ENCODE measurements at places on chromosomes 4 and X.
A peak's percentile ranks its signal among the peaks of the same experiment; 100 is the strongest.

GRCh38 chr4:25451676-25452075 lies 74.6 kb downstream of the ANAPC4 start:
- DNase-seq: no peak

DNA sequence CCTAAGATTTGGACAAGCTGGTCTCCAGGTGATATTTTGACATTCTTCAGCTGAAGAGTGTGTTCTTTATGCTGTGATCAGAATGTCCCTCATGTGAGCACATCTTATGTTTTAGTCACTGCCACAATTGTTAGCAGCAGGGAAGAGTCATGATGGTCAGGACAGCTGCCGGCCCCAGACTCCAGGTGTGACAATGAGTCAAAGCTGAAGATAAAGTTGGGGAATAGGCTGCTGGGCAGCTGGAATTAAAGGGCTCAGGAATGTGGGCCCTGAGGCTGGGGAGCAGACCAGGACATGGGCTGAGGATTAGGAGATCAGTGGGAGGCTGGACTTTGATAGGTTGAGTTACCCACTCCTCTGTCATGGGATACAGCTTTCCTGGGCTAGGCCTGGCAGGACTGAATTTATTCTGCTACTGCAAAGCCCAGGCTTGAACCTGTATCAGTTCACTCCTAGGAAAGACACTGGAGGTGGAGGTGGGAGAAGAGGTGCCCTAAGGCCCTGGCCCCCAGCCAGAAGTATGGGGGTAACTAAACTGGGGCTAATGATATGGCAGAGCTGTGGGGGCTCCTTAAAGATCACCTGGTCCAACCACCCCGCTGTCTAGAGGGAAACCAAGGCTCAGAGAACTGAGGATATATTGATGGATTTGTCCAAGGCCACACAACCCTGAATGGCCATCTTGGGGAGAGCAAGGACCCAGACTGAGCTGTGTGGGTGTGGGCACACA lies 119.5 kb downstream of the PJA1 start:
- DNase-seq: no peak

DNA sequence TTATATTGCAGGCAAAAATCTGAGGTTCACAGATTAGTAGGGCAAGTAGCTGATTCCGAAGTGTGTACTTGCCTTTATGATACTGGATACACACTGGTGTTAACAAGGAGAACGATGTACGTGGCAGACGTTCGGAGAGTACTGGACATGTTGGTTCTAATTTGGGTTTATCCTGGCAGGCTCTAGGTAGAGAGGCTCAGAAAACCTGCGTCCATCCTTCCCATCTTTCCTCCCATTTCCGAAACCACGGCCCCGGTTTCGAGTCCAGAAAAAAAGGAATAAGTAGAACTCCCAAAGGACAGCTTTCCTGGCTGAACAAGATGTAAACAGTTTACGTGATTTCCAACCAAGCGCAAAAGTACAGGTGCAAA lies 351 bp upstream of the SLC30A9 start:
- DNase-seq: no peak

- no peak for DNase-seq
These were observed 56.4 kb upstream of the DRP2 start for GRCh38 chrX:101163166-101163565.

- DNase-seq: no peak
These were observed 92.5 kb upstream of the ZFP42 start for GRCh38 chr4:187903106-187903505.

DNA sequence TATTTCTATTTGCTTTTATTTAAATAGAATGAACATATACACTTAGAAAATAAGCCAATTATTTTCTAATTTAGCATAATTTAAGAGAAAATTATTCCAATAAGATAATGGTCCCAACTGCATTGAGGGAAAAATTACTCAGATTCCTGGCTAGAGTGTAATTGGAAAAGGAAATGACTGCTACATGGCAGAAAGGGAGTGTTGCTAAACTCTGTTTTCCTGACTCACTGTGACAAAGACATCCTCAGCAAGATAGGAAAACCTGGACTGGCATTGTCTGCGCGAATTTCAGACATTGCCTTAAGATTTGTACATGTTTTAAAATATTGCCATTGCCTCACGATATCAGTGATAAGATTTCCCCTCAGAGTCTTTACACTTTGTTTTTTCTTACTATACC lies 8.2 kb downstream of the TNIP3 start:
- DNase-seq: no peak

DNA sequence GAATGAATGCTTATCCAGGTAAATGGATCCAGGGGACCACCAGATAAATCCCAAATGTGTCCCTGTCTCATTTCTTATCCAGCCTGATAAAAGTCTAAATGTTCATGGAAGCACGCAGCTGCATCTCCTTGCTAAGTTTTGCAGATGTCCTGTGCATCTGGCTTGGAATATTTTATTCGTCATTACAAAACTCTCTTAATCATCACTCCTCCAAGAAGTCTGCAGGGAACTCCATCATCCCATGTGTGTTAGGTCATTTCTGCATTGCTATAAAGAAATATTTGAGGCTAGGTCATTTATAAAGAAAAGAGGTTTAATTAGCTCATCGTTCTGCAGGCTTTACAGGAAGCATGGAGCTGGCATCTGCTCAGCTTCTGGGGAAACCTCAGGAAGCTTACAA lies 297.2 kb downstream of the HS3ST1 start:
- DNase-seq: no peak

DNA sequence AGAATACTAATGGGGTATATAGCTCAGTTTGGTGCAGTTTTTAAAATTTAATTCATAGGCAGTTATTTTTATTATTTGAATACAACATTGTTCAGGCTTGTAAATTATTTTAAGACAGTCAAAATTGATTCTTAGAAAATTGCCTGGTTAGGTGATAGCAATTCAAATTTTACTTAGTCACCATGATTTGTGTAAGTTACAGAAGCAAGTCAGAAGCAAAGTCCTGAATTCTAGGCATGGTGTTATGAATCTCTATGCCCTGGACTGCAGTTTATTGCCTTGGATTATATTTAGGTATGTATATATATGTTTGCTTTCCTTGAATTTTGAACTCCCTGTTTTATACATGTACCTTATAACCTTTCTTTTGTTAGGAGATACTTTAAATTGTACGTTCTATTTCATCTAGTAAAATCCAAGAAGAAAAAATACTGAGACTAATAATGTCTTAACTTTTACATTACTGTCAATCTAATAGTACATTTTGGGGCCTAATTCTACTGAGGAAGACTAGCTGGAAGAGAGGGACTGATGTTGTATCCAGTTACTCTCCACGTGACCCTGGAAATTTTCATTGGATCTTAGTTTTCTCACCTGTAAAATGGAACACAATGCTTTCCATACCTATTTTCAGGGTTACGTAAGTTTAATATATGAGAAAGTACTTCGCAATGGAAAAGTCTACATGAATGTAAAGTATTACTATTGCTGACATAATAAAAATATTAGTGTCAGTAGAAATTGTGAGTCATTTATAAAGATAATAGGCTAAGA lies 25.1 kb downstream of the RAPGEF2 start:
- no peak for DNase-seq

- no peak for DNase-seq
These were observed at the start of gene NDST4 for GRCh38 chr4:115113506-115114106. TSS of gene NDST4 (minus strand) at chr4:115113620. CDS start at chr4:115077036, 36,584 bp downstream.

DNA sequence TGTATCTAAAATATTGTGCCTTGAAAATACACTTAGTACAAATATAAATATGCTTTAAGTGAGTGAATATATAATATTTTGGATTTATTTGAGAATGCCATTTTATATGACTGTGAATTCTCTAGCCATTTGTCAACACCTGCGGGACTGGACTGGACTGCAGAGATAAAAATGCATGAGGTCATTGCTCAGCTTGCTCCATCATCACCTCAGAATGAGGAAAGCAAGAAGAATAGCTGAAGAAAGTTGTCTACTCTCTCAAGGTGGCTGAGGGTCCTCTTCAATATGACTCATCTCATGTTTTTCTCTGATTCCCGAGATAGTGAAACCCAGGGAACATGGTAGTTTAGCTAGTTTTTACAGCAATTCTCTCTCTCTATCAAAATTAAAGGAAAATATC lies 732.5 kb upstream of the AGA start:
- no peak for DNase-seq

- DNase-seq: no peak
These were observed 68.6 kb downstream of the BMP15 start for GRCh38 chrX:50978920-50979682.

DNA sequence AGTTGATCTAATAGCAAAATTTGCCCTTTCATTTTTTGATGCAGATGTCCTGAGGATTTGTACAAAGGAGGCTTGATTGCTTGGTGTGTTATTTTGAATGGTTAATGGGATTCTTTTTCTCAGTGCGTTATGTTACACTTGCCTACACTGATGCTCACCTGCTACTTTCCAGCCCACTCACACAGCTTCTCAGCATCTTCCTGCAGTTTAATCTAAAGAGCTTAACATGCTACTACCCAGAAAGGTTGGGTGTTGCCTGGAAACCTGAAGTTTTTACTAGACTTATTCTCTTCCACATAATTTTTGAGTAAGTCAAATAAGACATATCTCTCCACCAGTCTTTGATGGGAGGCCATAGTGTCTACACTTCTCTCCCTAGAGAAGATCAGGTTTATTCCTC lies 9.9 kb upstream of the GPR101 start:
- DNase-seq: no peak

DNA sequence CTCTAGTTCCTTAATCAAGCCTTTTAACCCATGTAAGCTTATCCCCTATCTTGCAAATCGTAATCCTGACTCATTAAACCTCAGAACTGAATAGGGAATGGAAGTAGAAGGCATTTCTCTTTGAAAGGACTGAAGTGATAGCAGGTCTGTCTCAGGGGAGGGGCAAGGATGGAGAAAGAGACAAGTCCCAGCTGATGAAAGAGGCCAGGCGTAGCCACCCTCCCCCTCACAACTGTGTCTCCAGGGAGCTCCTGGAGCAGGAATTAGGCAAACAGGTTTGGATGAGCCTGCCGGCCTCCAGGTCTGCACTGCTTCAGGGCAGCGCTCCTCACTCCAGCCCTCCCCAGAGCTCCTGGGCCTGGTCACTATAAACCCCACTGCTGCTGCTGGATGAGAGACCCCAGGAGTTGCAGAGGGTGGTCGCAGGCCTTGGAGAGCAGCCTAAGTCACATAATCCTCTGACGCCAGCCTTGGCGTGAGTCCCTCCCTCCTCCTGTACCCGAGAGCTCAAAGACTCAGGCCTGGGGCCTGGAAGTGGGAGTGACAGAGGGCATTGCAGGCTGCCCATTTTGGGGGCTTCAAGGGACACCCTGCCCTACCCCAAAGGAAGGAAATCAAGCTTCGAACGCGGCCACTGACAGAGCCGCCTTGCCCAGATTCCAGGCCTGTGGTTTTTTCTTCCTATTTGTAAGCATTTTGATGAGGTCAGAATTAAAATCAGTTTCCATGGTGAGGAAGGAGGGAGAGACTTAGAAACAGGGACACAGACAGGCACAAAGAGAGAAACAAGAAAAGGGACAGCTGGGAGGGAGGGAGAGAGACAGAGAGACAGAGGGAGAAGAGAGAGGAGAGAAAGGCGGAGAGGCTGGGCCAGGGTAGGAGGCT lies 21.2 kb upstream of the MSX1 start:
- DNase-seq: no peak

- peak; percentile 37 for DNase-seq
These were observed 159.1 kb downstream of the NSUN7 start for GRCh38 chr4:40908702-40909362.

DNA sequence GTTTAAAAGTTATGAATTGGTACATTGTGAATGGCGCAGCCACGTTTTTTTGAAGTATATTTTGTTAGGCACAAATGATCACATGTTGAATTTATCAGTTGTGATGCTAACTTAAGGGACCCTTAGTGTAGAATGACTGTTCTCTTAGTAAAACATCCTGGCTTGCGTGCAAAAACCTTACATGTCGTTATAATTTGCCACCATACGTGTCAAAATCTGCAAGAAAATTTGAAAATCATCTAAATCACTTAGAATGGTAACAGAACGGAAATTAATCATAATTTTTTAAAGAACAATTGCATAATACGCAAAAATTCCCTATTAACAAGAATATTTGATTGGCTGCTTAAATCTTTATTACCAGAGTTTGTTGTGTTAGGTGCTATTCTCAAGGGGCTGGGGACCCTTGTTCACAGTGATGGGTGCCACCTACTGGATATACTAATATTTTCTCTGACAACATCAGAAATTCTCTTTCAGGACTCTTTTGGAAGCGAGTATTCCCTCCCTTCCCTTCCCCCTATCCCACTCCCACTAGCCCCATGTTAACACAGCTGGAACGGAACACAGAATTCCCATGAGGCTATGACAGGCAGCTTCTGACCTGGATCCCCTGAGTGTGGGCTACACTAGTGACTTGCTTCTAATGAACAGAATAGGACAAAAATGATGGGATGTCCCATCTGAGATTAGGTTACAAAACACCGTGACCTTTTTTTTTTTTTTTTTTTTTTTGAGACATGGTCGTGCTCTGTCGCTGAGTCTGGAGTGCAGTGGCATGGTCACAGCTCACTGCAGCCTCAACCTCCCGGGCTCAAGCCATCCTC lies 71.8 kb downstream of the SUPT20HL2 start:
- DNase-seq: no peak

- DNase-seq: no peak
These were observed 61.2 kb downstream of the SH3BGRL start for GRCh38 chrX:81263059-81263458.

DNA sequence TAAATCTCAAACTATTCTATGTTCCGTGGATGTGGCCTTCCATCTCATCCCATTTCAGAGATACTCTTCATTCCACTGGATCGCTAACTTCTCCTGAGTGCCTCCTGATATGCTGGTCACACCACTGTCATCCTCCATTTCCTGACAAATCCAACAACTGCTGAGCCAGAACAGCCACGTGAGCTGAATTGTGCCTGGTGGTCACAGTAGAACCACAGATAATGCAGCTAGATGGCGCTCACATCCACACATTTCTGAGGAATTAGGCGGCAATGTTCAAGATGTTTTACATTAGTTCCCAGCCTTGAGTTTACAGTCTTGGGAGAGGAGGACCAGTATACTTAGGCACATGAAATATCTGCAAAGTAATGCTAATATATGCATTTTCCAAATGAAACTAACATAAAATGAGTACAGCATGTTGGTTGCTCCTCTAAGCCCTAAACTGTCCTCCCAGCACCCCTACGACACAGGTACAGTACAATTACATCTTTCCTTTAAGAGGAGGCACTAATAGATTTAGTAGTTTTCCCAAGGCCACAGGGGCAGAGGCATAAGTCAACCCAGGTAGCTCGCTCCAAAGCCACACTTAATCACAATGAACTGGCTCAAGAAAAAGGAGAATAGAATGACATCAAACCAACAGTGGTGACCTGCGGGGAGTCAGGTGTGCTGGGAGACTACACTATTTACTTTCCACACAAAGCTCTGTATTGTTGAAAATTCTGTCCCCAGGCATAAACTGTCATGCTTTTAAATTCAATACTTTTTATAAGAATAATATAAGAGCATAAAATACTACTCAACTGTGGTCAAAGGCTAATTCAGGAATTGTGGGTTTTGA lies 134.2 kb downstream of the CHIC2 start:
- no peak for DNase-seq

All from stimulated activated CD8-positive, alpha-beta memory T cell treated with anti-CD3 and anti-CD28 coated beads, Interleukin-4, amount 100 ng/mL, for 1 hour (primary cell).